ENCODE measurements at places on chromosomes 4 and X. TPM values are rescaled to one million over a fixed set of nuclear protein-coding genes. Genes with fewer than 3 reads are reported as not detected.
A peak's percentile ranks its signal among the peaks of the same experiment; 100 is the strongest.

The TMEM31 gene
- total RNA-seq, result not detected

The SPANXN4 gene
- not detected for total RNA-seq

The SPANXN5 gene
- not detected for total RNA-seq

The SH2D1A gene
- total RNA-seq, result not detected

- DNase-seq, result no peak
These were observed 42.0 kb upstream of the TAPT1 start for GRCh38 chr4:16268290-16268689.

DNA sequence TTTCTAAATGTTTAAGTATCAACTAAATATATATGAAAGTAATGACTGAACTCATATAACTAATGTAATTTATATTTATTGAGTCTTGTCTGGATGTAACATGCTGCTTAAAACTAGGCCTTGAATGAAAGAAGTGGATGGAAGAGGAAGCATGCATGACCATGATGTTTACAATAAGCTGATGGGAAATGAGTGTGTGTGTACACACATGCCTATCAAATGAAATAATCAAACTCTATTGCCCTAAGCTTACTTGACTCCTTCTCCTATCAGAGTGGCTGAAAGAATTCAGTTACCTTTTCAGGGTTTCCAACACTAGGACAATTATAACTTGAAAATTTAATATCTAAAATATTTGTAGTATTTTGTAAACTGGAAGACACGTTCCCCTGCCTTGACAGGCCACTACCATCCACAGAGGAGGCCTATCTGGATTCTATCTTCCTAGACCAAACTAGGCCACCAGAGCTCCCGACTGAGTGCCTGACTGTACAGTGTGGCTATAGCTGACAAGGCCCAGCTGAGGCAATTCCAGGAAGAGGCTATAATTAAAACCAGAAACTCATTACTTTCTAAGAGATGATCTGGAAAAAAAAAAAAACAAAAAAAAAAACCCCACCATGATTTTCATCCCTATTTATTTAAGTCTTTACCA is 7.6 kb downstream of the ARSJ start:
- no peak for DNase-seq

- DNase-seq, result no peak
These were observed 334.9 kb downstream of the DCTD start for GRCh38 chr4:182582245-182582644.

DNA sequence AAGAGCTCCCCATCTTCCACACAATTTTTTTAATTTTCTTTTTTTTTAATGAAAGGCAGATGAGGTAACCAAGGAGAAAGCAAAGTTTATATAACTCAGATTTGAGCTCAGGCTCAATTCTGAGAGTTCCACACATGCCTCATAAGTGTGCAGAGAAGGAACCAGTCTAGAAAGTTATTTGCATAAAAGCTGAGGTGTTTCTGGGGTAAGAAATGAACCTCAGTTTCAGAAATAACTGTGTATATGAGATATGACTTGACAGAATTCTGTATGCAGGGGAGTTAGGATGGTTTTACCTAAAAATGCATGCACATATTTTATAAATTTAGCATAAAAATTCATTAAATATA is 51.3 kb downstream of the DTHD1 start:
- no peak for DNase-seq

DNA sequence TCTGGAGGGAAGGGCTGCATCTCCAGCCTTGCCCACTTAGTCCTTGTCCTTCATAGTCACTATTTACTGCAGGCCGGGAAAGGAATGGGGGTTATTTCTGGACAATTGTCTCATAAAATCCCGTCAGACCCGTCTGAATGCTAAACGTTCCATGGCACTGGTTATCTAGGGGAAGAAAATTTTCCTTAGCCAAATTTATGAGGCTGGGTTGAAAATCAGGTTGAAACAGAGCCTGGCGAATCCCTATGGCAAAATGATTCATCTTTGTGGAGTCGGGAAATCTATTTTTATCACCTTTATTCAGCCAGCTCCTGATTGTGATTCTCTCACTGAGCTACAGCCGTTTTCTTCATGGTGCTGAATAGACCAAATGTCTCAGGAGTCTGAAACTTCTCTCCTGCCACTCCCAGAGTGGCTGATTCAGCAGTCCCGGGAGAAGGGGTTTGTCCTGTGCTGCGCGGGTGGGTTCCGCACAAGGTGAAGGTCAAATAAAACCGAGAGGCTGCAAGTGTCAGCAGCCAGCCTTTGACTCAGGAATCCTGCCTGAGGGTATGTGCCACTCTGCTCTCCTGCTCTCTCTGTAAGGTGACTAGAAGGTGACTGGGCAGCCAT is 1.0 kb downstream of the LIMCH1 start:
- DNase-seq, result peak; percentile 85

DNA sequence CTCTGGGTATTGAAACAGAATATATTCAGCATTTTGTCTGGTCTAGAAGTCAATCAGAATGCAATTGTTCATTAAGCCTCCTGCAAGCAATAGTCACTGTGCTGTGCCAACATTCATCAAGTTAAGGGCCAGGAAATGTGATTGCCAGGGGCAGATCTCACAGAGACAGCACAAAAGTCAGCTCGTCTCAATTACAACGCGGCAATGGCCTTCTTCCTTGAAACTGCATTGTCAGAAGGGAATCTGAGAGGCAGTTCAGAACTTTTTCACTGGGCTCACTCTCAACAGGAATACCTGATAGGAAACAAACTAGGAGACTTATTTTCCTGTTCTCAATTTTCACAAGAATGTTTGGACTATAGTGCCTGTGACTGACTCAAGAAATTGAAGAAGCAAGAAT is 131.1 kb upstream of the NR3C2 start:
- DNase-seq, result peak; percentile 4

Data from myocyte (in vitro differentiated cells).